ENCODE measurements at places on chromosomes 5 and 9. TPM values are rescaled to one million over a fixed set of nuclear protein-coding genes. Genes with fewer than 3 reads are reported as not detected.

Gene BARHL1
- not detected for total RNA-seq

DNA sequence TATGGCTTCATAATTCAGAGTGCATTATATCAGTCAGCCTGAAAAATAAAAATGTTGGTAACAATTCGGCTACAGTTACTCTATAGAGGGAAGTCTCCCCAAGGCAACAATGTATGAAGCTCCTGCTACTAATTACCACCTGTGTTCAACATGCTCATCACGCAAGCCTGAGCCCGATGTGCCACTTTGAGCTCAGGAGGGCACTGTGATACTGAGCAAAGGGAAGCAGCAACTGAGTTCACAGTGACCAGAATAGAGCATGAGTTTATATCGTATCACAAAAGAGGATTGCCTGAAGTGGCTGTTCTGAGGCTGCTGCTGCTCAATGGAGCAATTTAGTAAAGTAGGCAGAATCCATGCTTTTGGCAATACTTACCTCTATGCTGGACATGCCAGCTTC is 202.0 kb upstream of the HAPLN1 start:
- H3K36me3 ChIP-seq = no peaks in the 10 kb centered on the region
- H3K27me3 ChIP-seq = peaks cover 3% of the 10 kb centered on the region
- DNase-seq = no peak

- no peak overlapping the region for H3K27ac ChIP-seq
- peak overlapping the region; percentile 59 for H3K4me3 ChIP-seq
- peaks cover 20% of the 10 kb centered on the region for H3K4me1 ChIP-seq
- H3K27me3 ChIP-seq = peaks cover 2% of the 10 kb centered on the region
- DNase-seq = peak; percentile 70
These were observed 984 bp downstream of the STXBP1 start for GRCh38 chr9:127612939-127613582.

Gene SMIM15
- total RNA-seq = 54.5 TPM

- no peak overlapping the region for H3K27ac ChIP-seq
- H3K27me3 ChIP-seq = no peaks in the 10 kb centered on the region
- H3K36me3 ChIP-seq = no peaks in the 10 kb centered on the region
- no peak for DNase-seq
- no peak overlapping the region for H3K4me3 ChIP-seq
- H3K4me1 ChIP-seq = no peaks in the 10 kb centered on the region
These were observed 100.7 kb upstream of the IRX4 start for GRCh38 chr5:1983401-1983800.

Gene POU5F2
- 1.2 TPM for total RNA-seq

- H3K27ac ChIP-seq = no peak overlapping the region
- H3K36me3 ChIP-seq = no peaks in the 10 kb centered on the region
- no peaks in the 10 kb centered on the region for H3K4me1 ChIP-seq
These were observed 289.6 kb downstream of the FGF10 start for GRCh38 chr5:44099643-44100042.

GRCh38 chr5:116557669-116558271 is 16.9 kb downstream of the SEMA6A start:
- no peak overlapping the region for H3K4me3 ChIP-seq
- H3K27ac ChIP-seq = no peak overlapping the region
- no peaks in the 10 kb centered on the region for H3K4me1 ChIP-seq
- peak; percentile 29 for DNase-seq
- no peaks in the 10 kb centered on the region for H3K36me3 ChIP-seq
- H3K27me3 ChIP-seq = no peaks in the 10 kb centered on the region

Gene HAVCR2
- total RNA-seq = 0.42 TPM

Gene CCDC152
- 2.8 TPM for total RNA-seq

Gene PCAT7
- not detected for total RNA-seq

DNA sequence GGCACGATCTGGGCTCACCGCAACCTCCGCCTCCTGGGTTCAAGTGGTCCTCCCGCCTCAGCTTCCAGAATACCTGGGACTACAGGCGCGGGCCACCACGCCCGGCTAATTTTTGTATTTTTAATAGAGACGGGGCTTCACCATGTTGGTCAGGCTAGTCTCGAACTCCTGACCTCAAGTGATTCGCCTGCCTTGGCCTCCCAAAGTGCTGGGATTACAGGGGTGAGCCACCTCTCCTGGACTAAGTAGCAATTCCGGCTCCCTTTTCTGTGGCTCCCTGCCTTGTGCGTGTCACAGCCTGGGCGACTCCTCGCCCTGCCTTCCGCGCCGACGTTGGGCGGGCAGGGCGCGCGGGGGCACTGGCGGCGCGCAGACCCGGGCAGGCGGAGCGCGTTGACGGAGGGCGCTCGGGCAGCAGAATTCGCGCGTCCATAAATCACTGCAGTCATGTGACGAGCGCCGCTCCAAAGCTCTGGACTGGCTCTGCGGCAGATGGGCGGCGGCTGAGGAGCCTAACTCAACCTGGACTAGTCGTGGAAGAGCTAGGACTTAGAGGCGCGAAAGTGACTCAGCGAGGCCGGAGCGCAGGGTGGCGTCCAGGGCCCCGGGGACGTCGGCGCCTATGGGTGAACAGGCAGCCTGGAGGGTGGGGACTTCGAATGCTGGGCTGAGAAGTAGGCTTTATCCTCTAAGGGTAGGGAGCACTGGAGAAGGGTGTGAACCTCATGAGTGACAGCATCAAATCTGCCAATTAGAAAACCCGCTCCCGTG is 1.4 kb upstream of the CIZ1 start:
- H3K36me3 ChIP-seq = peaks cover 6% of the 10 kb centered on the region
- peak overlapping the region; percentile 70 for H3K4me3 ChIP-seq
- peak; percentile 95 for DNase-seq
- peak overlapping the region; percentile 11 for H3K27ac ChIP-seq
- no peaks in the 10 kb centered on the region for H3K27me3 ChIP-seq
- peaks cover 11% of the 10 kb centered on the region for H3K4me1 ChIP-seq

- DNase-seq = no peak
- no peak overlapping the region for H3K4me3 ChIP-seq
- H3K4me1 ChIP-seq = no peaks in the 10 kb centered on the region
- H3K36me3 ChIP-seq = no peaks in the 10 kb centered on the region
These were observed 31.7 kb upstream of the ZBTB43 start for GRCh38 chr9:126773004-126773607.

Measured in endothelial cell of umbilical vein (primary cell).